ENCODE measurements at places on chromosomes 3 and 15. TPM values are rescaled to one million over a fixed set of nuclear protein-coding genes. Genes with fewer than 3 reads are reported as not detected.
A peak's percentile ranks its signal among the peaks of the same experiment; 100 is the strongest.

P2RY14 gene
- 1.8 TPM for total RNA-seq

C2CD4A gene
- 0.39 TPM for total RNA-seq

ATP13A4 gene
- total RNA-seq: 197 TPM

GNAT1 gene
- not detected for total RNA-seq

GRCh38 chr3:65988411-65989180 is 50.1 kb downstream of the MAGI1 start:
- no peak overlapping the region for H3K27ac ChIP-seq
- no peak overlapping the region for H3K4me3 ChIP-seq
- DNase-seq: no peak
- H3K36me3 ChIP-seq: no peaks in the 10 kb centered on the region
- no peaks in the 10 kb centered on the region for H3K27me3 ChIP-seq

GRCh38 chr3:71119171-71119570 is 464.4 kb downstream of the FOXP1 start:
- H3K4me3 ChIP-seq: no peak overlapping the region
- no peaks in the 10 kb centered on the region for H3K27me3 ChIP-seq
- peaks cover 6% of the 10 kb centered on the region for H3K4me1 ChIP-seq
- H3K27ac ChIP-seq: peak overlapping the region; percentile 29
- DNase-seq: no peak

DNA sequence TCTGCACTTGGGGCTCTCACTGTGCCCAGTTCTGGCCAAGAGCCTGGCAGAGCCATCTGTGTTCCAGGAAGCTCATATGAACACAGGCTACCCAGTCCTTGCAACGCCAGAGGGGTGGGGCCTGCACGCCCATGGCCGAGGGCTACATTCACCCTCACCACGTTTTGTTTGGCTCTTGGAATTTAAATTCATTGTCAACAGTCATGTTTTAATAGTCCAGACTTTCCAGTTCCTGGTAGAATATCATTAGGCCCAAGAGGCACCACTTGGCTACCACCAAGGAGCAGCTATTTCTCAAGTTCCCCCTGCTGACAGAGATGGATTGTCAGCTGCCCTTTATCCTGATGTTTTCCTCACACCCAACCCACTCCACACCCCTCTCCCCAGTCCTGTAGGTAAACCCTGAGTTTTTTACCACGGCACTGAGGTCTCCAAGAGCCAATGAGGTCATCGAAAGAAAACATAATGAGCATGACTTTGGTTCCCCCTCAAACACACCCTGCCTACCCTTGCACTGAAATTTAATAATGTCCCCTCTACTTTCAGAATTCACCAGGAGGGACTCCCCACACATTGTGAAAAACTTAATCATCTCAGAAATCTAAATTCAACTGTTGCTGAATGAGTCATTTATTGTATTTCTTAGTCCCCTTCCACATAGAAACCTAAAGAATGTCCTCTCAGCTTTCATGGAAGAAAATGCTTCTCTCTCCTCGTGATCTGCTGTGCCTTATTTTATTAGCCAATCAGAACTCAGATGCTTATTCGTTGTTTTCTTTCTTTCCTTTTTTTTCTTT is 125.1 kb downstream of the SHQ1 start:
- no peaks in the 10 kb centered on the region for H3K4me1 ChIP-seq
- H3K27ac ChIP-seq: no peak overlapping the region
- no peak overlapping the region for H3K4me3 ChIP-seq
- no peaks in the 10 kb centered on the region for H3K36me3 ChIP-seq

- DNase-seq: no peak
- peaks cover 9% of the 10 kb centered on the region for H3K36me3 ChIP-seq
- H3K27ac ChIP-seq: no peak overlapping the region
These were observed 26.7 kb downstream of the SACM1L start for GRCh38 chr3:45715945-45716344.

- H3K27me3 ChIP-seq: no peaks in the 10 kb centered on the region
- H3K27ac ChIP-seq: peak overlapping the region; percentile 77
- no peak overlapping the region for H3K4me3 ChIP-seq
- H3K36me3 ChIP-seq: no peaks in the 10 kb centered on the region
These were observed 49.1 kb downstream of the AMOTL2 start for GRCh38 chr3:134325061-134325705.
